ENCODE measurements at places on chromosomes 3 and 15. TPM values are rescaled to one million over a fixed set of nuclear protein-coding genes. Genes with fewer than 3 reads are reported as not detected.

The DNASE1L3 gene
- total RNA-seq, result not detected

GRCh38 chr15:67422296-67422695 is 98.6 kb upstream of the C15orf61 start:
- DNase-seq, result no peak

DNA sequence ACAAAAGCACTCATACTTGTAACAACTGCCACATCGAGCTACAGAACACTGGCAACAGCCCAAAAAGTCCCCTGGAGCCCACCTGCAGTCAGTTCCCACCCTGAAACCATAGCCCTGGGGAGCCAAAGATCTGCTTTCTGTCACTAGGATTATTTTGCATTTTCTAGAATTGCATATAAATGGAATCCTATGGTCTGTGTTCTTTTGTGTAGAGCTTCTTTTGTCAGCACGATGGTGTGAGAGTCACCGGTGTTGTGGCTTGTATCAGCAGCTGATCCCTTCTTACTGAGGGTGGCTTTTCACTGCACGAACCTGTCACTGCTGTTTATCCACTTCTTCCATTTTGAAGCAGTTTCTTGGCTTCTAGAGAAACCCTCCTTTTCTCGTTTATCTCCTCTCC is 60.1 kb upstream of the PRR23E start:
- DNase-seq, result no peak

The HLTF gene
- total RNA-seq, result 50.0 TPM

DNA sequence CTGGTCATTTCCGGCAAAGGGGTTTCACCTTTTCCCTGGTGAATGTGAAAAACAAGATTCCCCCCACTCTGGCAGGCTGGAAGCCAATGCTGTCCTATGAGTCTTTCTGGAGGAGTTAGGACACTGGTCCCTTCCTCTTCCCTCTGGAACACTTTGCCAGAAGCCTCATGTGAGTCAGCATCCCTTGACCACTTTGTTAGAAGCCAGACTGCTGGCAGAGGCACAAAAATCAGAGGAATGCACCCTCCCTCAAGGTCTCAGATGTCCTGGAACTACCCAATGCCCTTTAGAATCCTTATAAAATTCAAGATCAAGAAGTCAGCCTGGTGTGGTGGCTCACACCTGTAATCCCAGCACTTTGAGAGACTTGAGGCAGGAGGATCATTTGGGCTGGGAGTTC is 26.6 kb downstream of the ITGB5 start:
- DNase-seq, result no peak

DNA sequence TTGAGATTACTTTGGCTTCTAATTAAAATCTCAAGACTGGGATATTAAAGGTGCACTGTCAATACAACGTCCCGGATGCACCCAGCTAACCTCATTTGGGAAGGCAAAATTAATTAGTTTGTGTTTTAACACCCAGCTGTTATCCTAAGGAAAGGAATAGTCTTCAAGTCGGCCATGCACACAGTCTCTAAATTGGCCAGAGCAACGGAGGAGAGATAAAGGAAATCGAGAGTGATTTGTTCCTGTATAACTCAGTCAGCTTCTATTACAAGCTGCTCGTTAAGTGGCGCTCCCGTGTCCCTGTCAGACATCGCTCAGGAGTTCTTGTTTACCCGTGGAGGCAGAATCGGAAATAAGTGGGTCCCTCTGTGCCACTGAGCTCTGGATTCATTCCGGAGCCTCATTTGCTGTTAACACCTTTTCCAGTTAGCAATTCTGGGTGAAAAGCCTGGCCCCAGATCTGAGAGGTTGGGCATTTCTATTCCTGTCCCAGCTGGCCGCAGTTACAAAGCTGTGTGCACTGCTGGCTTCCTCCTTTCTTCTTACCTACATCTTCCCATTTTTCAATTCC is 63.9 kb downstream of the ST8SIA2 start:
- no peak for DNase-seq

The MUC20 gene
- 0.23 TPM for total RNA-seq

- DNase-seq, result no peak
Measured at GRCh38 chr3:53716998-53717397, 129.2 kb downstream of the CHDH start.

- no peak for DNase-seq
Measured at GRCh38 chr3:186534113-186534669, 10.0 kb downstream of the CRYGS start.

DNA sequence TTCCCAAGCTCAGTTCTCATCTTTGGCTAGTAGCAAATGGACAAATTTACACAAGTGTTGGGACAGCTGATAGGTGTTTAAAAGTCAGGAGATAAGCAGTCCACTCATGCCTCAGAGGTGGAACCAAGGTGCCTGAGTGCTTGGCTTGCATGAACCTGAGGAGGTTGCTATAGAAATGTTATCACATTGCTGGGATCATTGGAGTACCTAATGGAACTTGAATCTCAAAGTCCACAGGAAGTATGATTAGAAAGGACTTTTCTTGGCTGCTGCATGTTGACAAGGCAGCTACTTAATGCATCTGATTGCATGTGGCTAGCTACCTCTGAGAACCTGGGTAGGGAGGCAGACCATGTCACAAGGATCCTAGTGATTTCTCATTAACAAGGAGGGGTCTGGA is 39.5 kb upstream of the C3orf80 start:
- DNase-seq, result no peak

GRCh38 chr15:52023169-52023922 is 4.3 kb downstream of the MAPK6 start:
- DNase-seq, result no peak

The CAND2 gene
- 0.12 TPM for total RNA-seq

The C15orf61 gene
- total RNA-seq, result 9.2 TPM

The CADM2 gene
- total RNA-seq, result 25.0 TPM

The GABRG3 gene
- 0.20 TPM for total RNA-seq

The SLC41A3 gene
- total RNA-seq, result 27.4 TPM

DNA sequence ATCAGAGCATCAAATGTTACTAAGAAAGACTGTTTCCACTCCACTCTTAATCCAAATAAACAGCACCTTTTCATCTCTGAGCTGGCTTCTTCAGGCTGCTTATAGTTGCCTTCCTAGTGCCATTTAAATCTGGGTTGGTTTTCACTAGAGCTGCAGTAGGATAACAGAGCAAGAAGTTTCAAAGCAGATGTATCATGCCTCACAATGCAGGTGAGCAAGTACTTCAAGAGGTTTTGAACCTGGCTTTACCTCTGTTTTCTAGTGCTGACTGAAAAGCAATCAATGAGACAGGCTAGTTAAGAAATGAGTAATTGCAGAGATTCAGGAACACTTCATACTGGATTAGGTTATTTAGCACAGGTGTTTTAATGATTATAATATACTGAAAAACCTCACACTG is 147.7 kb upstream of the SATB1 start:
- DNase-seq, result no peak

DNA sequence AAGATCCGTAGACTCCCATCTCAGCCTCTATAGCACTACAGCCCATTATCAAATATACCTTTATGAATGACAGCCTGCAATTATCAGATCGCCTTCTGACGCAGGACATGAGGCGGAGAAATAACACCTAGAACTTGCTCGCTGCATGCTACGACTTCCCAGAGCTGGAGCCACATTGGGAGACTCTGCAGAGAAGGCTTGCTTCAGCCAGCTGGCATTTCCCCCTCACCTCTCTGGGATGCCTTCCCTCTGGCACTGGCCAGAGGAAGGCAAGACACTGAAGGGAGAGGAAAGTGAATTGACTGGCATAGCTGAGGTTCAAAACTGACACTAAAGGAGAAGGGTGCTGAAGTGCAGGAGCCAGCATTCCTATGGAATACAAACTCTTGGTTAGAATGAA is 131.7 kb downstream of the GABRB3 start:
- DNase-seq, result no peak

DNA sequence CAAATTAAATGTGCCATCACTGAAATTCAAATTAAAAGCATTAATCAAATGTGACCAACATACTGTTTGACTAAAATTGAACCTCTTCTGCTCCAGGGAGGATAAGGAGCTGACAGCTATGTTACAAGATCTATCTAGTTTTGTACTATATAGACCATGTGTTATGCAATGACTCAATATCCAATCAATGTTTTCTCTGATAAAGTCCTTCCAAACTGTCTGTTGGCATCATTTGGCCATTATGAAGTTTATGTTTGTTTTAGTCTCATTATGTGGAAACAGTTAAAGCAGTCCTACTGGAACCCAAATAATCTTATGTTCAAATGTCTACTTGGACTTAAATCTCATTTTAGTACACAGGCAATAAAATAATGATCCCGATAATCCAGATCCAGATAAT is 267.0 kb upstream of the THBS1 start:
- no peak for DNase-seq

The IQSEC1 gene
- total RNA-seq, result 9.7 TPM

DNA sequence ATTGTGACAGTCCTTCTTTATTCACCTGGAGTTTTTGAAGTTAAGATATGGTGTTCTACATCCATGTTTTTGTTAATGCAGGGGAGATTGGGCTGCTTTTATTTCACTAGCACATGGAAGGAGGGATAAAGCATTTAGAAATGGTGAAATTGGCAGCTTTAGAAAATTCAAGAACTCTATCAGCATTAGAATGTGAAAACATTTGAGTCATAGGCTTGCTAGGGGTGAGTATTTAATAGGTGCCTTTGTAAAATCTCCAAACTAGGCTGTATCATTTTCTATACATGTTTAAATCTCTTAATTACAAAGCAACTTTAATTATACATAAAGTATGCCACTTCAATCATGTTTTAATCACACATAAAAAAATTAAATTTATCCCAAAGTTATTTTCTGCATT is 12.9 kb downstream of the NLGN1 start:
- DNase-seq, result no peak

- DNase-seq, result peak; percentile 45
Measured at GRCh38 chr3:163490119-163490518, 1588.2 kb downstream of the SI start.

DNA sequence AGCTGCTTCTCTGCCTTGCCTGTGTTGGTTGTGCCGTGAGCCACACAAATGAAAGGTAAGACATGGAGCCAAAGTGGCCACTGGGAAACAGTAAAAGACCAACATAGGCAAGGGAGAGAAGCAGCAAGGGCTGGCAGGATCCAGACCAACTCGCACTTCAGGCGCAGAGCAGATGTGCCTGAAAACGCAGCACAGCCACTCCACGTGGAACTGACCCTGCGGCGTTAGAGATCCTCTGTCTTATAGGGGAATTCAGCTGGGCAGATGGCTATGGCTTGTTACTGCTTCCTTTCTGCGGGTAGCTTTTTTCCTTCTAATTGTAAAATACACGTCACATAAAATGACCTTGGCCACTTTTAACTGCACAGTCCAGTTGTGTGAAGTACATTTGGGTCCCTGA is 10.4 kb upstream of the GHRL start:
- DNase-seq, result no peak

The MEIS2 gene
- 9.5 TPM for total RNA-seq

DNA sequence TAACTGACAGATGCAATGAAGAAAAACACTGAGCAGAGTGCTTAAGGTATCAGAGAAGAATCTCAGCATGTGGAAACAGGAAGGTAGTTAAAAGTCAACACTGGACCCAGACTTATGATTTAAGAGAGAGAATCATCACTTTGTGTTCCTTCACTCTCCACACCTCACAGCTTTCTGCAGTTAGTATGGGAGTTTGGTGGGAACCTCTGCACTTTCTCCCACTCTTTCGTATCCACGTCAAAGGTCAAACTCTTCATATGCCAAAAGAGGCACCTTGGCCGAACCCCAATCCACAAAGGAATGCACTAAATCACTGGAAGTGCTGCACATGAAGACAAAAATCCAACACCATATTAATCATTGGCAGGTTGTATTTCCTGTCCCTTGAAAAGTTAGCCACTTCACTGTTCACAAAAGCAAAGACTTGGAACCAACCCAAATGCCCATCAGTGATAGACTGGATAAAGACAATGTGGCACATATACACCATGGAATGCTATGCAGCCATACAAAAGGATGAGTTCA is 361.2 kb downstream of the MAGI1 start:
- DNase-seq, result no peak

The CHRNA5 gene
- total RNA-seq, result 21.0 TPM

The BCHE gene
- 39.0 TPM for total RNA-seq

GRCh38 chr3:42504334-42505127 is 2.1 kb downstream of the VIPR1 start:
- DNase-seq, result no peak

DNA sequence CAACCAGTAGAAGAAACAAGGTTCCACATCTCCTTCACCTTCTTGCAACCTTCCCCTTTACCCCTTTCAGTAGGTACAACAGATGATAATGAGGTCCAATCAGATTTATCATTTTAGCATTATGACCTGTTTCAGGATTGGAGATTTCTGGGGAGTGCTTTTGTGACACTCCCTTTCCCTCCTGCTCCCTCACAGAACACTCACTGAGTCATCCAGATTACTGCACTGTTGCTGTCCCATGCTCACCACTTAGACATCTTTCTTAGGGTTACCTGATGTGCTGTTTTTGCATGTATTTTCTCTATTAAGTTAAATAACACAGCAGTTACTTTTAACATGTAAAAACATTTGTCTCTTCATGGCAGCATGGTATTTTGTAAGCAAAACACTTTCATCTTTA is 118.5 kb downstream of the MFSD1 start:
- DNase-seq, result no peak

GRCh38 chr15:89654301-89654761 is 936 bp downstream of the KIF7 start:
- DNase-seq, result no peak

DNA sequence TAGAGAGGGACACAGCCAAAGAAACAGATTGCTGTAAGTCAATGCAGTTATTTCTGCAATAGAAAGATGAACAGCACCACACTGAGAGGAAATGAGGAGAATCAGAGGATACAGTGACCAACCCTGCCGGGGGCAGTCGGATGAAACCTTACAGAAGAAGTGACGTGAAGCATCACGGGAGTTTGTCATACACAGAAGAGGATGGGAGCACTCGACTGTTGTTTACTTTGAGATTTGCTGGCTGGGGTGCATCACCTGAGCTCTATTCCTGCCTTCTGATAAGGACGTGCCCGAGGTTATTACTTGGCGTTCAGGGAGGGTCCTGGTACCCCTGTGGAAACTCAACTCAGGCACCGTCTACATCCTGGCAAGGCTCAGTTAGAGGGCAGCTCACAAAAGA is 45.4 kb downstream of the MAGEF1 start:
- no peak for DNase-seq

The MYH15 gene
- total RNA-seq, result 0.14 TPM

DNA sequence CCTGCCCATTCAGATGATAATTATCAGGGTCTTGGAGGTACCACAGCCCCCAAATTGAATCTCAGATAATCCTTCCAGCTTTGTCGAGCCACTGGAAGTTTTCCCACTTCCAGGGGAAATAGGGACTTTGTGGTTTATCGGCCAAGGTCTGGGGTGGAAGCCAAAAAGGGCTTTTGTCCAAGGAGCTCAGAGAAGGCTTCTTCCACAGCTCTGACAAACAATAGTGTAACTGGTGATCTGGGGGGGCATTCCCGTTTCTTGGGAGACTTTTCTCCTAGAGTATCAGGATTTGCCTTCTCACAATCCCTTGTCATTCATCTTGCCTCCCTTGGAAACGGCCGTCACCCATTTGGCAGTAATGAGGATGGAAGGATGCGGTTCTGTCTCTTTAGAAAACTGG is 18.4 kb downstream of the SRGAP3 start:
- DNase-seq, result no peak

DNA sequence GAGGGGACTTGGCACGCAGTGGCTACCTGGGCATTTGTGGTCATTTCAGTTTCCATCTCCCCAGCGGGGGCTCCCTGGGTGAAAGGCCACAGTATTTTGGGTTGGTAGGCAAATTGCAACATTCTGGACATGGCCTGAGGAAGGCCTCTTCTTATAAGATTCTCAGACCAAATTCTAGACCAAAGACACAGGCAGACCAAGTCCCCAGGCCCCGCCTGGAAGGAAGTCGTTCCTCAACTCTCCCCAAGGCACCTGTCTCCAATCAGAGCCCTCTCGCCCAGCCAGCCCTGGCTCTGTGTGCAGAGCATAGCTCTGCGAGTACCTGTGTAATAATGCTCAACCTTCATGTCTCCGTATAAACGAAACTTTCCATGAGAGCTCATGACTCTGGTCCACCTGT is 53.1 kb downstream of the GRIP2 start:
- DNase-seq, result no peak

Measured in NCI-H460 (cell line).